ENCODE measurements at places on chromosomes 7 and 10.

GRCh38 chr7:155761162-155761561, 51.1 kb downstream of the SHH start:
- DNase-seq, result no peak

- DNase-seq, result peak; percentile 10
These were observed 3.2 kb downstream of the ZNF316 start for GRCh38 chr7:6640246-6640721.

- DNase-seq, result no peak
These were observed 120.4 kb downstream of the ZMIZ1 start for GRCh38 chr10:79189181-79189580.

DNA sequence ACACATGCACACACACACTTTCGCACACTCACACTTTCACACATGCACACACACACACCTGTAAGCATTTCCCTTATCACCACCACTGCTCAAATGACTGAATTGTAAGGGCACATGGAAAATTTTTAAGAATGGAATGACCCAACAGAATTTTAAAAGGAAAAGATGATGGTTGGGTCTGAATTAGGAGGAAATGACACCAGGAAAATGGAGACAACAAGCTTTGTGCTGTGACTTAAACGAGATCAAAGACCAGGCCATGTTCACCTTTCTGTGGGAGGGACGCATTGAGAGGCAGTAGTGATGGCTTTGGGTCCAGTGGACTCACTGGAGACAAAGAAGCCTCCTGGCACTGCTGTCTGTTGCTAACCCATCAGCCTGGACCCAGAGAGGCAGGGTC, 16.7 kb upstream of the C10orf71 start:
- DNase-seq, result no peak

DNA sequence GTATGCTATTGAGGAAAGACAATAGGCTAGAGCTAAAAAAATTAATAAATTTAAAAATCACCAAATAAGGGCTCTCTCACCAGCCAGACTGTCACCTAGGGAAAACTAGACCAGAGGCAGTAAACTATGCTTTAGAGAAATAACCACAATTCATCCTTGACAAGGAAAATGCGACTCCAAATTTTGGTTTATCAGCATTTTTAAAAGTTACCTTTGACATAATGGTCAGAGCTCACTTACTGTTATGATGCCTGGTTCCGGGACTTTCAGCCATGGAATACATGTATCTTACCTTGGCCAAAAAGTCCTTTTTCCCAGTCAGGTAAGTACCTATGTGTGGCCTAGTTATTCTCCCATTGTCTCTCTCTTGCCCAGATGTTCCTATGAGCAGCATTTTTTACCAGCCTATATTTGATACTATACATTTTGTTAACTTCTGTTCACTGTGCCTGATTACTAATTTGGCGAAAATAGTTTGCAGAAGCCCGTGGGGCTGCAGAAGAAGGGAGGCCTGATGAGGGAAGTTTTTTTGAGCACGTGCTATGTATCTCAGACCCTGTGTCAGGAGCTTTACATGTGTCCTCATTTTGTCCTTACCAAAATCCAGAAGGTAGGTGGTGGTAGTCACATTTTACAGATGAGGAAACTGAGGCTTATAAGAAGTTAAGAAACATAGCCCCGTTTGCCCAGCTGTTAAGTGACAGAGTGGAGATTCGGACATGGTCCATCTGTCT, 149.7 kb downstream of the CELF2 start:
- DNase-seq, result peak; percentile 40

DNA sequence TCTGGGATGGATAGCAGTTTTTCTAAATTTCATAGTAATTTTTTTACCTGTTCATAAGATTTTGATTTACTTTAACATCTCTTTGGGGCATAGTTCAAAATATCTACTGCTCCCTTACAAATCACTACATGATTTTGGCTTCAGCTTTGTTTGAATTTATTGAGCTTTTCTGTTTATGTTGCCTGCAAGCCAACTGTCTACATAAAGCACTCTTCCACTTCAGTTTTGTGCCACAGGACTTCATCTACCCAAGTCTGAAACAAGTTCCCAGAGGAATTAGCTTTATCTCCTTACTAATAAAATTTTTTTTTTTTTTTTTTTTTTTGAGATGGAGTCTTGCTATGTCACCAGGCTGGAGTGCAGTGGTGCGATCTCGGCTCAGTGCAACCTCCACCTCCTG, 45.4 kb upstream of the KMT2E start:
- DNase-seq, result no peak

GRCh38 chr7:57328963-57329362, 121.0 kb upstream of the ZNF716 start:
- no peak for DNase-seq

- no peak for DNase-seq
These were observed 72.1 kb upstream of the INHBA start for GRCh38 chr7:41774966-41775365.

- DNase-seq, result no peak
These were observed 182.2 kb upstream of the PRR15 start for GRCh38 chr7:29381206-29382094.

DNA sequence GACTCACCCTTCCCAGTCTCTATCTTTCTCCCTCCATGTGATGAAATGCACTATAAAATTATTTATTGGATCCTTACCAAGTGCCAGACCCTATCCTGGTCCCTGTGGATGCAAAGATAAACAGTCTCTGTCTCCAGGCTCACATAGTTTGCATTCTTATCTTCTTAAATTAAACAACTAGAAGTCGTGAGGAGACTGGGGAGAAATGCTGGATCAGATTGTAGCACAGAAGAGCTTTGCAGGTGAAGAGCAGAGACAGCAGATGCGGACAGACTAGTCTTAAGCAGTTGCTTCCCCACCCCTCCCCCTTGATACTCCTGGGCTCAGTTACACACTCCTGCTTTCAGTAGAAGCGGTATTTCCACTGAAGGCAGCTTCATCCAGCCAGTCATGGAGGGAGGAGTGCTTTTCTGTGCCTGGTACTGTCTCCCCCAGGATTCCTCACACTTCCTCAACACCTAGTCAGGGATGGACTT, 20.8 kb upstream of the CDK1 start:
- DNase-seq, result no peak

DNA sequence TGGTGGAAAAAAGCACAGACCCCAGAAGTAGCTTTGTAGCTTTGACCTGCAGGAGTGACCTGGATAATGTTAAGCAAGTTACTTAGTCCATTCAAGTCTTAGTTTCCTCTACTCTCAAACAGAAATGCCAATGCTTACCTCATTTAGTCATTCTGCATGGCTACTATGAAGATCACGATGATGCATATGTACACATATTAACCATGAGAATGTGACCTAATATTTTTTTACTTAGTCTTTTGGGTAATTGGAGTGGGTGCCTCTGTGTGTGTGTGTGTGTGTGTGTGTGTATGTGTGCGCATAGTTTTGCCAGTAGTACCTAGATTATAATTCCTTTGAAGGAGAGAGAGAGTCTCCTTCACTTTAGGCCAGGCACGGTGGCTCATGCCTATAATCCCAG, 95.8 kb downstream of the NRP1 start:
- DNase-seq, result no peak

- no peak for DNase-seq
These were observed 653.1 kb upstream of the C7orf33 start for GRCh38 chr7:147937428-147937827.

DNA sequence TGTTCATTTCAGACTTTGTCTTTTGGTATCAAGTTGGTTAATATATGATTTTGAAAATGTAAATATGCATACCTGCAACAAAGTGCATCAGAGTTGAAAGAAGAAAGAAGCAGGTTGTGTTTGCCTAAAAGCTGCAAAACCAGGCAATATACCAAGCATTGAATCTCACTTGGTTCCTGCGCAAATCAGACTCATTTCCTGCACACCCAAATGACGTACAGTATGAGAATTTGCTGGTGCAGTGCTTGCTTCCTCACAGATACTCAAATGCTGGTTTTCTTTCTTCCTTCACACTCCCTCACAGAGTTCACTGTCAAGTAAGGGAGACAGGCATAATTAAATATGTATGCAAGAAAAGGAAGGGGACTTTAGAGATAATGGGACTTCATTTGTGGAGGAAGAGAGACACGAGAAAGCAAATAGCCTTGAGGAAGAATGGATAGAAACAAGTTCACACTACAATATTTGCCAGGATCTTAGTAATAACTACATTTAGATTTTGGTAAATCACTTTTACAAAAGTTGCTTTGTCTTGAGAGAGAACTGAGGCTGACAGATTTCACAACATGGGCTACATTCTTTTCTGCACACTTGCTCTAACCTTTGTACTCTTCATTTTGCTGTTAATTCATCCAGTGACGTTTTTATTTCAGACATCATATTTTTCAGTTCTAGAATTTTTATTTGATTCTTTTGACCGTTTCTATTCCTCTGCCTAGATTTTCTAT, 56.9 kb upstream of the AOAH start:
- DNase-seq, result peak; percentile 53

GRCh38 chr10:12961416-12962205, 39.9 kb downstream of the CCDC3 start:
- no peak for DNase-seq

- no peak for DNase-seq
These were observed 5.1 kb downstream of the ELFN1 start for GRCh38 chr7:1675036-1675671.

DNA sequence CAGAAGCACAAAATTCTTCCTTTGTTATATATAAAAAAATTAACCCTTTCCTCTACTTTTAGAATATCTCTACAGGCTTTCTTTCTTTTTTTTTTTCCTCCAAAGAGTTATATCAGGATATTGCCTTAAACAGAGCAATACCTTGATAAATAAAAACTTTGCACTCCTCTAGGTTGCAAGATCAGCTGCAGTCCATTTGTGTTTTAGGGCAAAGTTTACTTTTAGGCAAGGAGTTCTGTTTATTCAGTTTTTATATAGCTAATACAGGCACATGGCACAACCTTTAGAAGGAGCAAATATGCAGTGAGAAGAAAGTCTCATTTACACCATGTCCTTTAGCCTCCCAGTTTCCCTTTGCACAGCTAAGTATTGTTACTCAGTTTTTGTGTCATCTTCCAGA, 10.3 kb downstream of the LRMDA start:
- DNase-seq, result no peak

DNA sequence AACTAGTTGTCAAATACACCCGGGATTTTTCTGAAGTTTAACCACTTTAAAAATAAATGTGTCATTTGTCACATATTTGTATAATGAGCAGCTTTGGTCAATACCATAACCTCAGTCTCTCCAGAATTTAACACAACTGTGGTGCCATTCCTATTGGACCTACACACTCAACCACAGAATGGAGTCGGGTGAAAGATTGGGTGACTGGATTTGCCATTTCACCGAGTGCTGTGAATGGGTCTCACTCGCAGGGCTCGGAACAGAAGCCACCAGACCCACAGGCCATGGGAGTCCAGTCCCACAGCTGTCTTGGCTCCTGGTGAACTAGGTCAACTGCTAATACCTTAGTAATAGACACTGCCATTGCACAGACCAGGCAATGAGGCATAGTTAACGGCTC, 298.4 kb downstream of the CCDC3 start:
- DNase-seq, result no peak

DNA sequence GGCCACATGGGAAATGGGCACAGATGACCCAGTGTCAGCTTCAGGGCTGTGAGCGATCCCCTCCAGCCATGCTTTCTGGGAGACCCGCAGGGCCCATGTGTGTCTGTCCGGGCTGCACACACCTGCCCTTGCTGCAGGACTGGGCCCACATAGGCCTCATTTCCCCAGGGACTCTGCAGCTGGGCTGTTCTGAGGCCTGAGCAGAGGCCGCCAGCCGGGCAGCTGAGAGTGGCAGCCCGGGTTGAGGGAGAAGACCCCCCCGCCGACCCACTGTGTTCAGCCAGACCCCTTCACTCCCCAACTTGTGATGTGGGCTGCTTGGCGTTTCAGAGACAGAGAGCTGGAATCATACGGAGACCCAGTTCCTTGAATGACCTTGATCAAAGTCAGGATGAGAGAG, 50.1 kb upstream of the DPYSL4 start:
- no peak for DNase-seq

- DNase-seq, result no peak
These were observed 162.0 kb upstream of the MGMT start for GRCh38 chr10:129305046-129305445.

DNA sequence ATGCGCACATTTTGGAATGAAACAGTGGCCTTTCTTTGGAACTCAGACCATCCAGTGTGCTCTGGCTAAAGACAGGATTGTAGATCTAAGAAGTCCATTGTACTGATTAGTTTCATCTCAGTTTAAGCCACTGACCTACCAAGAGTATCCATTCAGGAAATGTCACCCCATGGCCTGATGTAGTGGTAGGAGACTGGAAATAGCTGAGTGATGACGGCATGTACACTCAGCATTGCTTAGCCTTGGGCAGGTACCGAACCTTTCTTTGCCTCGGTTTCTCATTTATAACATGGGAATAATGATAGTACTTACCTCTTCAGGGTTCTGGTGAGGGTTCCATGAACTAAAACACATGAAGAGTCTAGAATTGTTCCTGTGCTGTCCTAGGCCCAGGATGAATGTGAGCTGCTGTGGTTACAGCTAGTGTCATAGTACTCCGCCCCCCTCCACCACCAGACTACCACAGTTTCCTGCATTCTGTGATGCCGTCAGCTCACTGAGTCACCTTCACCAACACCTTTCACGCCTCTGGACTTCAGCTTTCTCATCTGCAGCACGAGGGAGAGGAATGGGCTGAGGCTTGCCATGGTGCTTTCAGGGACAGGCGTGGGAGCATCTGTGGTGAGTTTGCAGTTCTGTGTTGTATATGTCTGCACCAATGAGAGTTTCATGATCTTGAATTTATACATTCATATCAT, 484.0 kb upstream of the GALNT17 start:
- peak; percentile 76 for DNase-seq

DNA sequence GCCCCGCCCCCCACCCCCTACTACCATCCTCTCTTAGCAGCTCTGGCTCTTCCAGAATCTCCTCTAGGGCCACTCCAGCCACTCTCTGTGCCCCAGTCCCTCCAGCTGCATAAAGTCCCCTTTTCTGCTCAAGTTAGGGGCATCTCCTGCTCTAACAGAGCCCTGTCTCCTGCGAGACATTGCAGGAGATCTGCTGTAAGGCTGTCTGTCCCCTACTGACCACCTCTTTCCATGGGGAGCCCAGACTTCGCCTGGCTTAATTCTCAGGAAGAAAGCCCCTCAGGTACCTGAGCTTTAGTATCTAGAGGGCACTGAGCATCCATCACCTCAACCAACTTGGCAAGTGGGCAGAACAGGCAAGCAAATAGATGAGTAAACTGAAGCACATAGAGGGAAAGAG, 200.7 kb upstream of the ZMIZ1 start:
- no peak for DNase-seq

GRCh38 chr10:132724446-132724845, 61.5 kb downstream of the NKX6-2 start:
- no peak for DNase-seq

DNA sequence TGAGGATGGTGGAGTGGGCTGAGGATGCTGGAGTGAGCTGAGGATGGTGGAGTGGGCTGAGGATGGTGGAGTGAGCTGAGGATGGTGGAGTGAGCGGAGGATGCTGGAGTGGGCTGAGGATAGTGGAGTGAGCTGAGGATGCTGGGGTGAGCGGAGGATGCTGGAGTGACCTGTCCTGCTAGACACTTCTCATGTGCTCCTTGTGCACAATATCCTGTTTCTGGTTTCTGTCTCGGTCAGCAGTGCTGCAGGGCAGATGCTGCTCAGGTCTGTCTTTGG, 29.2 kb downstream of the ANXA8 start:
- no peak for DNase-seq

All from CD4-positive, alpha-beta T cell treated with Interleukin-12 subunit alpha and Interleukin-12 subunit beta, for 1 hour (primary cell).